ENCODE measurements at places on chromosomes 6 and 20. TPM values are rescaled to one million over a fixed set of nuclear protein-coding genes. Genes with fewer than 3 reads are reported as not detected.

SIRPD gene
- not detected for total RNA-seq

DEFB114 gene
- total RNA-seq, result not detected

COL11A2 gene
- 0.32 TPM for total RNA-seq

OR2J2 gene
- total RNA-seq, result not detected

SCRT2 gene
- total RNA-seq, result not detected

FILIP1 gene
- 4.3 TPM for total RNA-seq

BPI gene
- not detected for total RNA-seq

TBCC gene
- total RNA-seq, result 26.3 TPM

WFDC9 gene
- not detected for total RNA-seq

CNKSR3 gene
- total RNA-seq, result 5.2 TPM

SALL4 gene
- 0.29 TPM for total RNA-seq

GPR6 gene
- total RNA-seq, result not detected

MYLK4 gene
- total RNA-seq, result 1.4 TPM

TXLNB gene
- 0.96 TPM for total RNA-seq

MUC21 gene
- total RNA-seq, result not detected

REM1 gene
- total RNA-seq, result 3.2 TPM

Data from breast epithelium (tissue), 4 donors.